Mammary epithelial cell (primary cell): ENCODE measurements at places on chromosomes 2 and 18. TPM values are rescaled to one million over a fixed set of nuclear protein-coding genes. Genes with fewer than 3 reads are reported as not detected.

Gene EGR4
- polyA plus RNA-seq: 0.02 TPM

Gene DTNA
- polyA plus RNA-seq: 2.6 TPM

Gene DES
- polyA plus RNA-seq: 0.07 TPM

Gene TLK1
- 8.2 TPM for polyA plus RNA-seq
